Mammary microvascular endothelial cell (primary cell): ENCODE measurements at places on chromosomes 3 and 15. TPM values are rescaled to one million over a fixed set of nuclear protein-coding genes. Genes with fewer than 3 reads are reported as not detected.

Gene NANOGP8
- 0.20 TPM in 1 of 2 replicates, not detected in the other for total RNA-seq

Gene GRAMD1C
- 18.3 and 20.1 TPM in 2 replicates for total RNA-seq

Gene RAB43
- 19.7 and 23.4 TPM in 2 replicates for total RNA-seq

Gene AHSG
- not detected in 2 replicates for total RNA-seq

Gene PODXL2
- 1.1 and 1.3 TPM in 2 replicates for total RNA-seq

Gene CEP70
- 10.2 and 11.3 TPM in 2 replicates for total RNA-seq

Gene IL5RA
- total RNA-seq = not detected in 2 replicates

Gene NR2F2
- 19.5 and 21.6 TPM in 2 replicates for total RNA-seq

Gene FBXL2
- 17.6 and 18.1 TPM in 2 replicates for total RNA-seq

Gene CLSTN2
- 0.05 TPM in 1 of 2 replicates, not detected in the other for total RNA-seq

Gene BFSP2
- total RNA-seq = not detected in 2 replicates

Gene HYAL3
- total RNA-seq = 6.6 and 15.1 TPM in 2 replicates

Gene BMF
- total RNA-seq = 4.5 and 5.7 TPM in 2 replicates
